ENCODE measurements at places on chromosomes 6 and 20.

DNA sequence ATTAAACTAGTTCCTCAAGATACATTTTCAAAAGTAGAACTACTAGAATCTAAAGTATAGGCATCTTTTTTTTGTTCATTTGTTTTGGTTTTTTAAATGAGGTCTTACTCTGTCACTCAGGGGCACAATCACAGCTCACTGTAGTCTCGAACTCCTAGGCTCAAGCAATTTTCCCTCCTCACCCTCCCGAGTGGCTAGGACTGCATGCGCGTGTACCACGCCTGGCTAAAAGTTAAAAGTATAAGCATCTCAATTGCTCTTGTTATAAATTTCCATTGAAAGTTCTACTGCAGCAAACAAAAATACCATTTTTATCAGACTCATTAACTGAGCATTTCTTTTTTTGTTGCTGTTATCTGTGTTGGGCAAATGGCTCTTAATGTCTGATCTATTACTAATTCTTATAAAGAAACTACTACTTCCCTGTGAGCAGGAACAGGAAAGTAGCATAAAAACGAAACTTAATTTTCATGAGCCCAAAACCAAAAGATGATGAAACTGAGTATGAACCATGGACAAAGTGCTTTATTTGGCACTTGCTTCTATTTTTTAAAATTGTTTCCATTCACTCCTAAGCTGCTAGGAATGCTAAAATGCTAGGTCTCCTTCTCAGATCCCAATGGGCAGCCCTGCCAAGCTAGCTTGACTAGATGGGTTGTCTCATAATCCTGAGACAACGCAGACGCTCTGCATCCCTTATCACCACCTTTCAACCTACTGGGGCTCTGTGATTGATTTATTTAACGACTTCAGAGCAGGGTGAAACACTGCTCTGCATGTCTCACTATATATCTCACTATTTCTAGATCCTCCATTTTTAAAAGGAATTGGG is 36.9 kb downstream of the TRPC4AP start:
- DNase-seq = no peak

DNA sequence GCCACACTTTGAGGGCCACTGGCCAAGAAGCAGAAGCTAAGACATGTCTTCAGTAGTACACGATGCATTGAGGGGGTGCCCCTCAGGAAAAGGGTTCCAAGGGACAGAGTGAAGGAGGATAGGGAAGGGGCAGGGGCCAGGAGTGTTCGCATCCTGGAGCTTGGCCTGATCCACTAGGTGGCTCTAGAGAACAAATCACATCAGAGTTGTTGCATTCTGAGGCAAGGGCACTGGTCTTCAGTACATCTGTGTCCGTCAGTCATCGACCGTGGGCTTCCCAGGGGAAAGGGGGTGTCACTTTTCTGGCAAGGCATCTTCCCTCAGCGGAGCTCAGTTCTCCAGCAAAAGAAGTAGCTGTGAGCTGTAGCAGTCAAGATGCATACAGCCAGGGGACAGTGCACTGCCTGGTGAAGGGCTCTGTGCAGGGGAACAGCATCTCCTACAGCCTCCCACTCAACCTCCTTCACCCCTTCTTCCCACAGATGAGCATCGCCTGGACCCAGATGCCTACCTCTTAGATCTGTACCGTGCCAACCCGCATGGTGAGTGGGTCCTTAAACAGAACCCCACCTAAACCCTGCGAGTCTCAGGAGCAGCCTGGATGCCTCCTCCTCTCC is 47.8 kb downstream of the ARHGAP40 start:
- peak; percentile 81 for DNase-seq

DNA sequence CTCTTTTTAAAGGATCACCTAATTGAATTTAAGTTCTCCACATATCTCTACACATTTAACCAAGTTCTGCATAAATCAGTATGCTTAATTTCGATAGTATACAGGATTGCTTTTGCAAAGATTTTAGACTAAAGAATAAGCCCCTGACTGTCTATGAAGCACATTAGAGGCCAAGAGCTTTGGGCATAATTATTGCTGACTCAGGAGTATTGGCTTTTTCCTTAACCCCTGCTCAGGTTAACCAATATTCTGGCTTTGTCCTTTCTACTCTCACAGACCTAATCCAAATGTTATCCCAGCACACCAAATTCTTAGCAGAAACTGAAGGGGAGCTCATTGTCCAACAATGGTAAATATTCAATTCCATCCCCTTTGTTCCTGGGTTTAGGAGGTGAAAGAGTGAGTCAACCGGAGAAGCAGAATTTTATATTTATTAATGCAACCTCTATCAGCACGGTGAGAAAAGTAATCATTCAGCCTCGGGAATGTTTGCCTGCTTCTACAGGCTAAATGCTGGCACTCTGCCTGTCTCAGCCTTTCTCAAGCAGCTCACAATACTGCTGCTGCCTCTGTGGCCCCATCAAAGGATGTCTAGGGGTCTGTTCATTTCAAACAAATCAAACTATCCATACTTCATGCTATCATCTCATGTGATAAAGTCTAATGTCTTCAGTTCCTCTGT is 125.0 kb downstream of the SIM1 start:
- DNase-seq = no peak

DNA sequence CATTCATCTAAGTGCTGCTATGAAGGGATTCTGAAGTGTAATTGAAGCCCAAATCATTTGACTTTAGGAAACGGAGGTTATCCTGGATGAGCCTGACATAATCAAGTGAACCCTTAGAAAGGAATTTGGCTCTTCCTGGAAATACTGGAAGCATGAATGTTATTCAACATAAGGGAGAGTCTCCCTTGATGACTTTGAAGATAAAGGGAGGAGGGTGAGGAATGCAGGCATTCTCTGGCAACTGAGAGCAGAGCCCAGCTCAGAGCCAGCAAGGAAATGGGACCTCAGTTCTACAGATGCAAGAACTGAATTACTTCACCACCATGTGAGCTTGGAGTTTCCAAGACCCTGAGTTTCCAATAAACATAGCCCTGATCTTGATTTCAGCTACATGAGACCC is 168.2 kb downstream of the DLL1 start:
- no peak for DNase-seq

DNA sequence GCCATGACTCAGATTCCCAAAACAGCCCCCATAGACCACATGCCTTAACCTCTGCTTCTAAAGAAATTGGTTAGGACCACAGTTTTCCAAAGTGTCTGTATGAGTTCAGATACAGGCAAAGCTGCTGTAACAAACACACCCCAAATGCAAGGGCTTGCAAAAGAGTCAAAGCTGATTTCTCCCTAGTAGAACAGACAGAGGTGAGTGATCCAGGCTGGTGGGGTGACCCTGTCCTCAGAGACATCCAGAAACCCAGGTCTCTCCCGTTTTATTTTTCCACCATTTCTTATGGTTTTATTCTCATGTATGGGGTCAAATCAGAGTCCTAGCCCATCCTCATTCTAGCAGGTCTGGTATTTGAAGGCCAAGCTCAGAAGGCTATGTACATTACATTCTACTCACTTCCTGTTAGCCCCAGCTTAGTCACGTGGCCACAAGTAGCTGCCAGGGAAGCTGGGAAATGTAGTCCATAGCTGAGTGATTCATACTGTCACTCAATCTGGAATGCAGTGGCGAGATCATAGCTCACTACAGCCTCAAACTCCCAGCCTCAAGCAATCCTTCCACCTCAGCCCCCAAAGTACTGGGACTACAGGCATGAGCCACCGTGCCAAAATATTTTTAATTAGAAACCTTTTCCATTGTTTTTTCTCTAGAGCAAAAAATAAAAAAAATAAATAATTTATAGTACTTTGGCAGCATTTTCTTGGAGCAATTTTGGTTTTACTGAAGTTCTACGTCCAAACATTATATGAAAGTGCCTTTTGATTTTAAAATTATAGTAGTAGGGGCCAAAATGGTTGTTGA is 175.2 kb downstream of the ZMYND8 start:
- peak; percentile 24 for DNase-seq

GRCh38 chr6:132952031-132952867 is 137.9 kb downstream of the RPS12 start:
- no peak for DNase-seq

DNA sequence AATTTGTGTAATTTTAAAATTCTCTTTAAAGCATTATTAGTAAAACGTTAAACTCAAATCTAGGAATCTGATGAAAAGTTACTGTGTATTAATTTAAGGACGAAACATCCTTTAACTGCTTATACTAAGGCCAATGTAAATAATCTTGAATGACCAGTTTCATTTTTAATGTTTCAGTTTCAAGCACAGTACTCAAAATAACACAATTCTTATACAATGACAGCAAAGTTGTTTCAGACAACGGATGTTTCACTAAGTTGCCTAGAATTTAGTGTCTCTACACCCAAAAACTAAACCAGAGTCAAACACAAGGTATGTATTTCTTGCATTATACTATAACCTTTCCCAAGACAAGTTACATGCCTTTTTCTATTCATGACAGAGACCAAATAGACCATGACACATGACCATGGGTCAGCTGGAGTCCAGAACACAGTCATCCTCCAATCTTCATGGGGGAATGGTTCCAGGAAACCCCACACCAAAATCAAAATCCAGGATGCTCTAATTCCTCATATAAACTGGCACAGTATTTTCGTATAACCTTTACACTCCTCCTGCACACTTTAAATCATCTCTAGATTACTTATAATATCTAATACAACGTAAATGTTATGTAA is 7.7 kb downstream of the PHIP start:
- DNase-seq = no peak

DNA sequence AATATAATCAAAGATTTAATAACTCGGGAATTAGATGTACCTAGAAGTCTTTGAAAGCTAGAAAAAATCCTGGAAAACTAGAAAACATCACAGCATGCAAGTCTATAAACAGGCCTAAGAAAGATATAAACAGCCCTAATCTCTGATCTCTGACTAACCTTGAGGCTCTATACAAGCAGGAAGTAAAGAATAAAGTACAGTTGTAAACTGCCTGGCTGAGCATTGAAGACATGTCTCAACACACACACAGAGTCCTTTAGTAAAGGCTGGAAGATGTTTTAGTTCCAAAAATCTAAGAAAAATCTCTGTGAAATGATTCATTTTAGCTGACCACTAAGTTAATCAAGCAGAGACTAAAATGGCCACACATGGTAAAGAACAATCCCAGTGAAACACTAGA is 774.5 kb downstream of the EYS start:
- DNase-seq = no peak

DNA sequence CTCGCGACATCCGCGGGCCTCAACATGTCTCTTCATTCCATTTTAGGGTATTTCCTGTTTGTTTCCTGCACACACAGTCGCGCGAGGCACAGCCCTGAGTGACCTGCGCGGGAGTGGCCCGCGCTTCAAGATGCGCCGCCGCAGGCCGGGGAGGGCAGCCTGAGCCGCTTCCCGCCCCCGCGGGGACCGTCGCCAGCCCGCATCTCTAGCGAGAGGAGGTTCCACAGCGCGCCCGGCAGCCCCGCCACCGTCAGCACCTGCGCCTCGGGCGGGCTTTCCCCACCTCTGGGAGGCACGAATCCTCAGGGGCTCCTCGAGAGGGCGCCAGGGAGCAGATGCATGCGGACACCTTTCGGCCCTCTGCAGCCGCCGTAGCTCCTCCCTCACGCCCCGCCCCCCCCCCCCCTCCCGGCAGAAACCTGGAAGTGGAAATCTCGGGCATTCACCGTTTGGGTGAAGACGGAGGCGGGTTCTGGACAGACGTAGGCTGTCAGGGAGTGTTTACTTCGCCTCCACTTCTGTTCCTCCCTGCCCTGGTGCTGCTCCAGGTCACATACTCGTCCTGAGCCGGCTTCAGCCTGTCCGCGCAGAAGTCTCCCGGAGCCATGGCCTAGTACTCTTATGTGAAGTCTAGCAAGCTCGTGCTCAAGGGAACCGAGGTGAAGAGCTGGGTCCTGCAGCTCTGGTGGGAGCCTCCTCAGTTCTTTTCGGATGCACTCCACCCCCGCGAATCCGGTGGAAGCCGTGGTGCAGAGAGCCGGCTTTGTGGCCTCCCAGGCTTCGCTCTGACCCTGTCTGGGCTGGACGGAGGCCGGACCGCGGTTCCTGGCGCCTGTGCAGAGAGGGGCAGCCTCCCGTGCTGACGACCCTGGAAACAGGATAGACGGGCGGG is 880.5 kb upstream of the DEFB115 start:
- peak; percentile 90 for DNase-seq
